ENCODE measurements at places on chromosomes 3 and 15. TPM values are rescaled to one million over a fixed set of nuclear protein-coding genes. Genes with fewer than 3 reads are reported as not detected.

P3H2 gene
- total RNA-seq = under 0.01 TPM

NEIL1 gene
- total RNA-seq = 5.7 TPM

KBTBD13 gene
- total RNA-seq = not detected

C2CD4A gene
- not detected for total RNA-seq

SH2D7 gene
- not detected for total RNA-seq

LTF gene
- total RNA-seq = 1.1 TPM

HCN4 gene
- not detected for total RNA-seq

NPRL2 gene
- total RNA-seq = 24.1 TPM

VGLL3 gene
- 0.69 TPM for total RNA-seq

NGLY1 gene
- total RNA-seq = 25.3 TPM

DISP2 gene
- total RNA-seq = 0.69 TPM

All from melanocyte of skin (primary cell).